GM13976 (cell line): ENCODE measurements at places on chromosomes 5 and 9.

DNA sequence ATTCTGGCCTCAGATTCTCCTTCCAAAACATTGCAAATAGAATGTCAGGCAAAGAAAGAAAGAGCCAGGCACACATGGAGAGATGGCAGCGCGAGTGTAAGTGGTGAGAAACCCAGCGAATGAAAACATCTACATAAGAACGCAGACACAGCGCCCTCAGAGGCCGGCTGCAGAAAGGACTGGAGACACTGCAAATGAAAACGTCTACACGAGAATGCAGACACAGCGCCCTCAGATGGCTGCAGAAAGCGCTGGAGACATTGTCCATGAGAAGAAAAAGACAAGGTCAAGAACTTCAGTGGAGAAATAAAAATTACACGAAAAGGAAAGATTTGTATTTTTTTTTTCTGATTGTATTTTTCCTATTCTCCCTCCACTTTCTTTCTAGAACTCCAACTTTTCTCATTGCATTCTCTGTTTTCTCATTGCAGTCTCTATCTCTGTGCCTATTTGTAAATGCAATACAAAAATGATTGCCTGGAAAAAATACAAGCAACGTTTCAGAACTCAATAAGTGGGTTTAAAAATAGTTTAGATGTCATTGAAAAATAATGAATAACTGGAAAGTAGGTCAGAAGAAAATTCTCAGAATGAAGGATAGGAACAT is 117.9 kb upstream of the LPCAT1 start:
- peak; percentile 90 for DNase-seq

DNA sequence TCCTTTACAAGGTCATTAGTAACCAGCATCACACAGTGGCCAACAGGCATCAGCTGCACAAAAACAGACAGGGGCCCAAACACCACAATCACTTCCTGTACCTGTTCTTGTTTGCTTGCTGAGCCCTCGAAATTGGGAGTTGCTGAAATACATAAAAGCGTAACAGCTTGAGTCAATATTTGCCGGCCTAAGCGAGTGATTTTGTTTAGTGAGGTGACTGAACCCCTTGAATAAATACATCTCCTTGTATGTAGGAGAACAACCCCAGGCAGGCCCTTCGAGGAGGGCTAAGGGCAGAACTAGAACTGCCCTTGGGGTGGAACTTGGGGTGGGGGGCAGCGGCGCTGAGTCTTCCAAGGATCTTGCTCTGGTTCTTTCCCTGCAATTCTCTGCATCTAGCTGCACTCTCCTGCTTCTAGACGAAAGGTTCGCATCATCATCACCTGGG is 502.5 kb downstream of the RASEF start:
- DNase-seq = no peak

DNA sequence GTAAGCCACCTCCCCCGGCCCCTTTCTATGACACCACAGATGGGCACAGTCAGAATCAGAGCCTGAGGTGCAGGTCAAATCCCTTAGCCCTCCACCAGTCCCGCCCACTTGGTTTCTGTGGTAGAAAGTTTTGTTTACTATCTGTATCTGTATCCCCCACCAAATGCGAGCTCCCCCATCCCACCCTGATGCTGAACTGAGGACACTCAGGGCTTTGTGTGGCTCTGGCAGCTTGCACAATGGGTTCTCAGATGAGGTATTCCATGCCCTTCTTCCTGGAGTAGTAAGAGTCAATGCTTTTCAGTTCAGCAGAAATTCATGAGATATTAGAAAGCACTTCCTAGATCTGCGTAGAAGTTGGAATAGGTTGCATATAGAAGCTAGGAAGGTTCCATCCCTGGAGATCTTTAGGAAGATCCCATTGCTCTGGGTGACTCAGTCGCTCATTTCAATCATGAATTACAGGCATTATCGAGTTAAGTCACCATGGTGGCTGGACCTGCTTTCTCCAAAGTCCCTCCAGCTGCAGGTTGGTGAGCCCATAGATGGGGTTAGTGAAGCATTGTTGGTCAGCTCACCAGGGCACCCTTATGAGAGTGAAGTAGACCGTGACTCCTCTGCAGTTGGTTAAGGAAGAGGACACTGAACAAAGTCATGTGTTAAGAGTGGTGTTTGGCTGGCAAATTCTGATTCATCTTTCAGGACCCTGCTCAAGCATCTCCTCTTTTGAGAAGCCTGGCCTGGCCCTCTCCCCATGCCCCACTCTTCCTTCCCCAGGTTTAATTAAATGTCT is 10.6 kb upstream of the KCNIP1 start:
- no peak for DNase-seq

DNA sequence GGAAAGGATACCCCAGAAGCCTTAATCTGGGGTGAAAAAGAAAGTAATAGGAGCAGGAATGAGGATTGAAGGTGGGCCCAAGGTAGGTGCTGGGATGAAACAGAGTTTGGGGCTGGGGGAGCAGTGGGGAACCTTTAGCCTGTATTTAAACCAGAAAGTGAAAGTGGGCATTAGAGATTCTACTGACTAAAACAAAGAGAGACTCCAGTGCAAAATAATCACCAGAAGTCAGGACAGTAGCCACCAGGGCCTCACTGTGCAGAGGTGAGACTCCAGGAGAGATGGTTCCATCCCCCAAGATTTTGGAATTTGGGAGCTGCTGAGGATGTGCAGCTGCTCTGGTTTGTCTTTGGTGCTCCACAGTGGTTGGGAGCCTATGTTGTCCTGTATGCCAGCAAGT is 13.1 kb downstream of the DNAJB5 start:
- DNase-seq = peak; percentile 38

DNA sequence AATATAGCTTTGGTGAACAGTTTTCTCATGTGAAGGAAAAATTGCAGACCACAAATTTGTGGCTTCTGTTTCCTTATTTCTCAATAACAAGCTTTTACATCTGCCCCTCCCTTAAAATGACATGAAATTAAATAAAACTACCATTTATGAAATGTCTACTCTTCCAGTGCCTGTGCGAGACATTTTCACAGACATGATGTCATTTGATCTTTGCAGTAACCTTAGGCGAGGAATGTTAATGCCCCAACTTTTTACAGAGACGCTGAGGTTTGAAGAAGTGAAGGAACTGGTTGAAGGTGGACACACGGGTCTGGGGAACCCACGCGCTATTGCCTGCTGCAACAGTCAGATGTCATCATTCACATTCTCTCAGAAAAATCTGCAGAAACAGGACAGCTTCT is 61.5 kb downstream of the OSTF1 start:
- no peak for DNase-seq

DNA sequence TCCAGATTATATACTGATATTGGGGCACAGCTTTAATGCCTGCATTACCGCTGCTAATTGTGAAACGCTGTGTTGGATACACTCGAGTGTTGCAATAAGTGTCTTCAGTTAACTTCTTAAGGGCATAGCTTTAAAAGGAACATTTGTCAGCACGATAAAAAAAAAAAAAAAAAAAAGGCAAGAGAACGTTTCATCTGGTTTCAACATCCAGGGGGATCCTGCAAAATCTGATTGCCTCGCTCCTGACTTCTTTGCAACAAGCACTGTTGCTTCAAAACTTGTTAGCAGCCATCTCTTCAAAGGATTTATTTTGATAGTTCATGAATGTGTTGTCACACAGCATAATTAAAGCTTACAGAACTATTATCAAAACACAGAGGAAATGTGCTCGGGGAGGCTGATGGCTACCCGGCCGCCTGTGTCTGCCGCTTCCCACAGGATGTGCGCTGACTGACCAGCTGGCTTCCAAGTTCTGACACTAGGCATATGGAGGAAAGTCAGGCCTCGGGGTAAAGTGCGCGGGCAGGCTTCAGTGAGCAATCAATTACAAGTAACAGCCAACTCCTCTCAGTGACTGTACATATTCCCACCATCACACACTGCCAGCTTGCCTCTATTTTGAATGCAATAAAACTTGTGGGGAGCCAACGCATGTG is 77.7 kb downstream of the EBF1 start:
- no peak for DNase-seq

DNA sequence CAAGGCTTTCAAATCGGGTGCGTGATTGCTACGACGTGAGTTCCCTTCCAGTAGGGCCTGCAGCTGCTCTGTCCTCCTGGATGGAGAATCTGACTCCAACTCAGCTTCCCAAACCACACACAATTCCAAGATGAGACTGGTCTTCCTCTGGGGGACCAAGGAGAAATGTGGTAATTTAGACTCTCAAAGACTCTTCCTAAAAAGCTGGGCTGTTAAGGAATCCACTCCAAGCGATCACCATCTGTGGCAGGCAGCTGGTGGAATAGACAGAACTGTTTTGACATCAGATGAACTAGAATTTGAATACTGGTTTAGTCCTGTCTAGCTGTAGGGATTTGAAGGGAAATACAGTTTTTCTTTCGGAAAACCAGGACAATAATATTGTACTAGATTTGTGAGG is 130.7 kb upstream of the KLF4 start:
- DNase-seq = no peak

- DNase-seq = no peak
These were observed 96.2 kb downstream of the AUH start for GRCh38 chr9:91265514-91265913.

- no peak for DNase-seq
These were observed 195.6 kb downstream of the SPOCK1 start for GRCh38 chr5:137303509-137303908.

DNA sequence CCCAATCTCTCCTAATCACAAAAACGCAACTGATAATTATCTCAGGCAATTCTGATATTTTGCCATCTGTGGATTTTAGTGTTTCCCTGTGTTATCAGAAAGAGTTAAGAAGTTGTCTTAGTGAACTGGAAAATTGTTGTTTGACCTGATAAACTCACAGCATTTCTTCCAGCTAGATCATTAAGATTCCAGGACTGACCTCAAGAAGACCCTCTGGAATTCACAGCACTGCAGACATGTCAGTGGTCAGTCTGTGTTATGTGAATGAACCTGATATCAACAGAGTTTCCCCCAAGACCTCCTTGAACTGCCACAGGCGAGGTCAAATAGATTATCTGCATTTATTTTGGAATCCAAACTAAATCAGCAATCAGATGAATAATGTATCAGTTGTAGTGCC is 174.7 kb downstream of the FBXL7 start:
- DNase-seq = no peak

- no peak for DNase-seq
These were observed 47.2 kb upstream of the ARL15 start for GRCh38 chr5:54357408-54358058.

DNA sequence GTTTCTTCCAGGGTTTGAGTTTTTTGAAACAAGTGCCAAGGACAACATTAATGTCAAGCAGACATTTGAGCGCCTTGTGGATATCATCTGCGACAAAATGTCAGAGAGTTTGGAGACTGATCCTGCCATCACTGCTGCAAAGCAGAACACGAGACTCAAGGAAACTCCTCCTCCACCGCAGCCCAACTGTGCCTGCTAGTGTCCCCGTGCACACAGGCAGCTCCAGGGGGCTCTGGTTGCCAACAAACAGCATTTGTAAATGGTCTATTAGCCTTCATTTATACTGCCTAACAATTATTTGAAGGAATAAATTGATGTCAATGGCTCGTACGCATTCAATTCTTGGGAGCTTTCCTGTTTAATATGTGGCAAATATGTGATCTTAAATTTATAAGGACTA is 268.3 kb downstream of the RAB3C start:
- DNase-seq = no peak

DNA sequence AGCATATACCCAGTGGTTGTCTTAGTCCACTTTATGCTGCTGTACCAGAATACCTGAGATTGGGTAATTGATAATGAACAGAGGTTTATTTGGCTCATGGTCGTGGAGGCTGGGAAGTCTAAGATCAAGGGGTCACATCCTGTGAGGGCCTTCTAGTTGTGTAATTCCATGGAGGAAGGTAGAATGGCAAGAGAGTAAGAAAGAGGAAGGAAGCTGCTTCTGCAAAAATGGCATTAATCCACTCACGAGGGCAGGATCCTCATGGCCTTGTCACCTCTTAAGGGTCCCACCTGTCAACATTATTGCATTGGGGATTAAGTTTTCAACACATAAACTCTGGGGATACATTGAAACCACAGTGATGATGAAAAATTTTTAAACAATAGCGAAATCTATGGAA is 17.0 kb downstream of the BTNL8 start:
- DNase-seq = no peak

- no peak for DNase-seq
These were observed 3.2 kb downstream of the ELL2 start for GRCh38 chr5:95958310-95959014.

DNA sequence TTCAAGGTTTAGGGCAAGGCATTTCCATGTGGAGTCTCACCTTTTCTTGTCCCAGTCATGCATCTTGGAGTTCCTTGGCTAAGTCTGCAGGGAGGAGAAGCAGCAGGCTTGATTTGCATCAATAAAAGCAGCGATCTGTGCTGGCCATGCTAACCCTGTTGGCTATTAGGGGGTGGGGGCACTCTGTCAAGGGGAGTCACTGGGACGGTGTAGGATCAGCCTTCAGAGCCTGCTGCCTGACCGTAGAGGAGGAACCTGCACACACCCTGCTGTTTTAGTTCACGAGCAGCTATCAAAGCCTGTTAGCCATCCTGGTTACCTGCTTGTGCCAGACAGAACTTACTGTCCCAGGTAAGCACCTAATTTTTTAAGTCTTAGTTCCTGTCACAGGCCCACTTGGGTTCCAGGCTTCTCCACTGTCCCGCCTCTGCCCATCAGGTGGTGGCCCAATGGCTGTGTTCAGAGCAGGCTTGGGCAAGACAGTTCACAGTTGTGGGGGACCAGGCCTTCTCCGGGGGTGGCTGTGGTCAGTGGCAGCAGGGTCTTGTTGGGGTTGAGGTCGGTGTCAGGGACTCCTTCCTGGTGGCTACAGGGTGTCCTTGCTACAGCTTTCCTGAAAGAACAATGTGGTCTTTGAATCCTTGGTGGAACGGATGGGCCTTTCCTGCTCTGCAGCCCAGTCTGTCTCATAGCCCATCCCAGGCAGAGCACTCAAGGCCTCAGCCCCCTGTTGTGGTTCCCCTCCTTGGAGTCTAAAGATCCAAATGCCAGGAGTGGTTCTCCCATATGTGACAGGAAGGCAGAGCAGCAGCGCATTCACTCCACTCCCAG is 43.7 kb downstream of the SECISBP2 start:
- DNase-seq = no peak

DNA sequence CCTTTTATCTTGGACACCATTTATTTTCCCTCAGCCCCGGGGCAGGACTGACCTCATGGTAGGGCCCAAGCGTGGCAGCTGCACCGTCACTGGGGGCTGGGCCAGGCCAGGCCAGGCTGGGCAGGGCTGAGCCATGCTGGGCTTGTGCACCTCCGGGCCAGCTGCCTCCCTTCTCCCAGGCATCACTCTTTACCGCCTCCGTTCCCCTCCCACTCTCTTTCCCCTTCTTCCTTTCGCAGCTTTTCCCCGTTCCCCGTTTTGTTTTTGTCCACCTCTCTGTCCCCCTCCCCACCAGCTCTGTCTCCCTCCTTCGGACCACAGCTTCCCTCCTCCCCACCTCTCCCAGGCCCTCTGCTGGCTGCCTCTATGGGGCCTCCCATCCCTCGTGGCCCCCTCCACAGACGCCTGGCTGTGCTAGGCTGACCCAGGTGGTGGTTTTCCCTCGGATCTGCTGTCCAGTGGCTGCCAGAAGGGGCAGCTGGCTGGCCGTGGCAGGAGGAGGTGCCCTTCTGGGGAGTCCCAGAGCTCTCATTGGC is 17.9 kb downstream of the FGF18 start:
- no peak for DNase-seq

- no peak for DNase-seq
These were observed 77.7 kb downstream of the HOMER1 start for GRCh38 chr5:79436224-79436623.

GRCh38 chr5:150108711-150109514 is 22.6 kb upstream of the CSF1R start:
- DNase-seq = no peak

GRCh38 chr9:76772686-76773445 is 8.6 kb downstream of the PCA3 start:
- DNase-seq = no peak

- peak; percentile 41 for DNase-seq
These were observed 804 bp downstream of the TTC39B start for GRCh38 chr9:15306068-15306756.
